ENCODE measurements at places on chromosomes 4 and X.

- no peak for DNase-seq
Observed at GRCh38 chrX:121407627-121408026, 360.2 kb downstream of the GLUD2 start.

GRCh38 chr4:121127100-121127499 lies 37.0 kb downstream of the TNIP3 start:
- no peak for DNase-seq

DNA sequence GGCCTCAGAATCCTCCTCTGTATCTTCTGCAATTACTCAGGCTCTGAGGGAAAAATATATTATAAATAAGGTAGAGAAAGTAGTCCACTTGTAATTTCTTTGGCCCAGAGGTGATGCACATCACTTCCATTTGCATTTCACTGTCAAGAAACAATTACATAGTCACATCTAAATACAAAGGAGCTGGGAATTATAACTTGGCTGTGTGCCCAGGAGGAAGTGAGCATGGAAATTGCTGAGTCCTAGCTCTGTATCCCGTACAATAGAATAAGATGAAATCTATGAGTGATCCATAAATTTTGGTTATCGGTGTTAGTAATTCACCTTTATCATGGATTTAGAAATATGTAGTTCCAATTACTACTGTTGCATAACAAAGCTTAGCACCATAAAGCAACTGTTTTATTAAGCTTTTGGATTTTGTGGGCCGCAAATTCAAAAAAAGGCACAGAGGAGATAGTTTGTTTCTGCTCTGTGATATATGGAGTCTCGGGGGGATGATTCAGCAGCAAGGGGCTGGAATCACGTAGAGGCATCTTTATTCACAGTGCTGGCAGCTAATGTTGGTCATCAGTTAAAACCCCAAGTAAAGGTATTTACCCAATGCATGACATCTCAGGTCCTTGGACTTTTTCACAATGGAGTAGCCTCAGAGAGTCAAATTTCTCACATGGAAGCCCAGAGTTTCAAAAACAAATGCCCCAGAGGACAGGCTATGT lies 241.4 kb upstream of the GALNT7 start:
- no peak for DNase-seq

- peak; percentile 88 for DNase-seq
Observed at GRCh38 chr4:56648021-56648823, 32.9 kb downstream of the HOPX start.

DNA sequence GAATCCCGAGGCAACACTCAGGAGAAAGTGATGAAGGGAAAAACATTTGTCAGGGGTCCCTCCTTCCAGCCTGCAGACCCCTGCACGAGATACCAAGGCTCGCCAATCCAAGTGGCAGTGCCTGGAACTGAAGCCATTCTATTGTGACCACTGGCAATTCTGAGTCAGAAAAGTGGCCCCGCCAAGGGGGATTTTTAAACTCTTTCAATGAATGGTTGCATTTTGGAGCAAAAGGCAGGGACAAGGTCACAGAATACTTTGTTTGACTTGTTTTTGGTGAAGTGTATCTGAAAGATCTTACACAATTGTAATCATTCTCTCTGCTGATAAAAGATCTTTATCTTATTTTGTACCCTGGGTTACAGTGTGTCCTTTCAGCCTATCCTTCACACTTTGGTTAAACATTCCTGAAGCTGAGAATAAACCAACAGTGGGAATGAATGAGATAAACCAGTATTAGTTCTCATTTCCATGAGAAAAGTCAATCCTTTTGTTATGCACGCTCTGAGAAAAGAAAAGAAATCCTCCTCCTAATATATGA lies 115.9 kb upstream of the PDLIM3 start:
- DNase-seq, result no peak

GRCh38 chr4:98802770-98803198 lies 126.1 kb downstream of the EIF4E start:
- no peak for DNase-seq

- no peak for DNase-seq
Observed at GRCh38 chr4:147811878-147812277, 80.0 kb downstream of the ARHGAP10 start.

Measured in MV-4-11 (cell line).